ENCODE measurements at places on chromosomes 1 and 21.

- no peak for DNase-seq
These were observed 91.1 kb downstream of the DDX20 start for GRCh38 chr1:111846842-111847241.

DNA sequence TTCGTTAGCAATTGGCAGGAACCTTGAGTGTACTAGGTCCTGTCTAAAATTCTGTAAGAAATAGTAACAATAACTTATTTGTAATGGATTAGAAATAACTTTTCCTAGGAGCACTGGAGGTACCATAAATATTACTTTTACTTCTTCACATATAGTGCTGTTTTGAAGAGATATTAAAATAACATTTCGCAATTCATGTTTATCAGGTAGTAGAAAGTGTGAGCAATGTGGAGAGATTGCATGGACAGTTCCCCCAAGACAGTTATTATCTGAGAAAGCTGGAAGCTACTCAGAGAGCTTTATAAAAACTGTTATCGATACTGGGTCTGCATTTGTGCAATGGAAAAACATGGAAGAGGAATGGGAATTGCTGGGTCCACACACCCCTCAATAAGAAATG lies 128.5 kb upstream of the KIF26B start:
- DNase-seq, result no peak

DNA sequence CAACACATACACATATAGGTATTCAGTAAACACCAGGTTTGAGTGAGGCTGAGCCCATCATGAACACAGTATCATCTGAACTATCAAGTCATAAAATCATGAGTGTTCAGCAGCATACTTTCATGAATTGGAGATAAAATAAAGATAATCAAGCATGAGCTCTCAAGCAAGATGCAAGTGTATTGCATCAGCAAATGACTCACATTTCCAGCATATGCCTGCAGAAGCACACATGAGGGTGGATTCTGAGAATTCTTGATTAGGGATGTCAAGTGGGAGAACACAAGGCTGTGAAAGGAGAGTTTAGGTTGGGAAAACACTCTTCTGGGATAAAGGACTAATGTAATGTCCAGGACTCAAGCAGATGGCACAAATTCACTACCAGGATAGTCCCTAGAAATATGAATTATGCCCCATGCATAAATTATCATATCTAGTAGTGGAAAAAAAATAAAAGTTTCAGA lies 299.2 kb downstream of the SRGAP2C start:
- DNase-seq, result no peak

- no peak for DNase-seq
These were observed 179.3 kb downstream of the TNR start for GRCh38 chr1:175564119-175564518.
